ENCODE measurements at places on chromosomes 5 and 9.

DNA sequence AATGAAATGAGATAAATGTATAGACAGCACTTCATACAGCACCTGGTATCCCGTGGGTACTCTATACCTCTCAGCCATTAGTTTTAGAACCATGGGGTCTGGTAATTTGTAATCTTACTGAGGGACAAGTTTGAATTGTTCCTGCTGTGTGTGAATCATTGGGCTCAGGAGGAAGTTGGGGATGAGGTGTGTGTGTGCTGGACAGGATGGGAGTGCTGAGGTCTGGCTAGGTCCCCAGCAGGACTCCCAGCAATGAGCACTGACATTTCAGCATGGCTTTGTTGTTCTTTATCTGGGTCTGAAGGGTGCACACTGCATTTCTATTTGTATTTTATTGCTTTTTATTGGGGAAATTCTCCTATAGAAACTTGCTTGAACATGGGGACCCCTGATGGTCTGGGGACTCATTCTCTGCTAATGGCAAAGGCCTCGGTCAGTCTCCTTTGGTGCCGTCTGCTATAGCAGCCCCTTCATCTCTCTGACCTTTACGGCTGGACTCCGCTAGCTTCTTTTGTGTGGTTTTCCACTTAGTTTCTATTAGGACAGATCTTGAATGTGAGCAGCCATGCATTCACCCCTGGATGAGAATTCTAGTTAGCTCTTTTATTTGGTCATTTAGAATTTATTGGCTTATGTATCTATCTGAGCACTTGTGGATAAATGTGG lies 98.1 kb downstream of the SREK1 start:
- DNase-seq = no peak

DNA sequence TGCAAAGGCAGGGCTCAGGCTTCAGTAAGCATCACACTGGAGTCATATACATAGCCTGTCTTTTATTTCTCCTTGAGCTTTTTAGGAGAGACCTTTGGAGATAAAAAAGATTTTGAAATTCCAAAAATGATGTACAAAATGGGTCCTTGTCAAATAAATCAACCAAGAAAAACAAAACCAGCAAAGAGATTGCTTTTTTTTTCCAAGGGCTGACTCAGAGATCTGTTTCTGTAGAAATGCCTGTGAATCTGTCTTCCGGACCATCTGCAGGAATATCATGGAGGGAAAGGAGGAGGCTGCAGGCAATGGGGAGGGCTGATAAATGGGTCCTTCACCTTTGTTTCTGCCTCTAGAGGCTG lies 77.4 kb downstream of the SLIT3 start:
- no peak for DNase-seq

DNA sequence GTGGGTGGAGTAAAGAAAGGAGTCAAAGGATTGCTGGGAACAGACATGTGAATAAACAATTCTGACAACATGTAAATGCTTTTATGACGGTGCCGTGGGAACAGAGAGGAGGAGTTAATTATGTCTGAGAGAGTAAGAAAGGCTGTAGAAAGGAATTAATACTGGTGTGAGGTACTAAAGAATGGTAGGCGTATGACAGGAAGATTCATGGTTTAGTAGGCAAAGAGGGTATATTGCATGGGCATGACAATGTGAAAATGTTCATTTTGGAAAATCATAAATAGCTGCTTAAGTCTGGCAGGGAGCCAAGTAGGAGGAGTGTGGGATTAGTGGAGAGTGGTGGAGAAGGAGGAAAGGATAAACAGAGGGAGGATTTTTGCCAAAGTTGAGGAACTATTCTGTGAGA lies 19.7 kb downstream of the NAA35 start:
- no peak for DNase-seq

GRCh38 chr5:139472386-139473030 lies 1.7 kb downstream of the SMIM33 start:
- DNase-seq = no peak

DNA sequence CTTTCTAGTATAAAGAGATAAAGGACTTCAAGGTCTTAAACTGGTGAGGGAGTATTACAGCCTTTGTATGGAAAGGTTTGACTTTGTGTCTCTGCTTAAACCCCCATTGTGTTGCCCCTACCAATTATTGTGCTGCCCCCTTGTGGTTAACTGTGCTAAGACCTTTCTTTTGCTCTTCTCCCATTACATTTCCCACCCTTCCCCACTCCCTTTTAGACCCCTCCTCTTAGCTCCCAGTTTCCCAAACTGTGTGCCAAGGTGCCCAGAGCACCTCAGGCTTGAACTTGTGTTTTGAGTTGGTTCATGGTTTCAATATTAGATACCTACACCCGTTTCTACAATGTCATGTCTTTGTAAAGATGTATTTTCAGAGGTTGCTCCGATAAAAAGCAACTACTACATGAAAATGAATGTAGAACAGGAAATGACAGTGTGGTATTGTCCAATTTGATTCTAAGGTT lies 2.9 kb downstream of the JAK2 start:
- DNase-seq = peak; percentile 62

DNA sequence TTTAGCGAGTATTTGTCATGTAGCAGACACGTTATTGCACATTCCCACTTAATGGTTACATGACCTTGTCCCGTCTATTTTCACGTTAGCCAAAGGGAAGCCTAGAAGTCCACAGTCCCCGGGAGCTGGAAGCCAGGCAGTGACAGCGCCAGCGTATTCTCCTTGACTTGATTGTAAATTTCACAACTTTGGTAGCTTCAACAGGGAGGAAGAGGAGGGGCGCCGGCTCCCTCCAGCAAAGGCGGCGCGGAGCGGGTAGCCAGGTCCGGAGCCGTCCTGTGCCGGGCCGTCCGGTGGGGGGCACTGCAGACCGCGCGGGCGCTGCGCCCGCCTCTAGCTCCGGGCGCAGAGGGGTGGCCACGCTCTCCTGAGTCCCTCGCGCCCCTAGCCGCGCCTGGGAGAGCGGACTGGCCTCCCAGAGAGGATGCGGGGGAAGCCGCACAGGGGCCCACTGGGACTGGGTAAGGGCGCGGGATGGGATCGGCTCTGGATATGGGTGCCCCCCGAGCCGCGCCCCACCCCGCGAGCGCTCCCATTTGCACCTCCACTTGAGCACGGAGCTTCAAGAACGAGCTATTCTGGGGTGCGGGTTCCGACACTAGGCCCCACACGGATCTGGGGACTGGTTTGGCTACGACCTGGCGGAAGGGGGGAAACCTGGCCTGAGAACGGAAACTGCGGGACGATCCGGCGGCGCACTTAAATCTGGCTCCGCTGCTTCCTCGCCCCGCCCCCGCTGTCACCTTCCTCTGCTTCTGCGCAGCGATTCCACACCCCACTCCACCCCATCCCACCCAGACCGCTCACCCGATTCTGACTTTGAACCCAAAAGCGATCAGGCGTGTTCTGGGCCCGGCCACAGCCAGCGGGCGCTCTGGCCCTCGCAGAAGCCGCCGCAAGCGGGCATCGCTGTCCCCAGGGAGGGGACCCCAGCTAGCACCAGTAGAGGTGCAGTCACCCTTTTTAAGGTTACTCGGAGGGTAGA lies 23.8 kb downstream of the KLF4 start:
- peak; percentile 11 for DNase-seq

DNA sequence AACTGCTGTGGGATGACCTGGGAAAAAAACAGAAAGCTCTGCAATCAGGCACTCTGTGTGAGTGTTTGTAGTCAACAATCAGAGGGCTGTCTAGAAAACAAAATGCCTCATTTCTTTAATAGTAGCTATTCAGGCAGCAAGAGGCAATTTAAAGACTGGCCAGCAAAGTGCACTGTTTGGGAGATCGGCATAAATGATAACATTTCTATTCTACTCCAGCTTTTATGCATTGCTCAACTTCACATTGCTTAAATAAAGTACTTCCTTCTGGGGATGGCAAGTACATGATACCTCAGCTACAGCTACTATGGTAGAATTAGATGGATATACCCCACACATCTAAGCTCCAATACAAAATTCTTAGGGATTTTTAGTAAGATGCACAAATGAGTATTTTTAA lies 193.1 kb downstream of the DCP2 start:
- no peak for DNase-seq

- no peak for DNase-seq
These were observed 69.9 kb downstream of the TLE1 start for GRCh38 chr9:81619353-81620001.

DNA sequence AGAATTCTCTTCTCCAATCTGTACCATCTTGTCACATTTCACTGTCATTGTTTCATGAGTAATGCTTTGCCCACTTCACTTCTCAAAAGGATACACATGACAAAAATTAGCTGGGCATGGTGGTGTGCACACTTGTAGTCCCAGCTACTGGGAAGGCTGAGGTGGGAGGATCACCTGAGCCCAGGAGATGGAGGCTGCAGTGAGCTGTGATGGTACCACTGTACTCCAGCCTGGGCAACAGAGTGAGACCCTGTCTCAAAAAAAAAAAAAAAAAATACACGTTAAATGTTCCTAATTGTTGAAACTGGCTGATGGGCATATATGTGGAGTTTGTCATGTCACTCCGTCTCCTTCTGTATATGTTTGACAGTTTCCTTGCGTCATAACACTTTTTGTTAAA lies 36.3 kb upstream of the HSD17B3 start:
- DNase-seq = no peak

GRCh38 chr9:129282731-129283211 lies 104.7 kb upstream of the IER5L start:
- DNase-seq = no peak

- no peak for DNase-seq
These were observed 509.5 kb upstream of the PAPPA start for GRCh38 chr9:115643948-115644727.

GRCh38 chr9:87855061-87855460 lies 27.6 kb upstream of the SPATA31E1 start:
- DNase-seq = no peak

GRCh38 chr5:121919046-121919445 lies 42.7 kb upstream of the SRFBP1 start:
- no peak for DNase-seq

GRCh38 chr5:179373101-179373934 lies 28.1 kb upstream of the ADAMTS2 start:
- no peak for DNase-seq

- DNase-seq = no peak
These were observed 136.5 kb downstream of the MEF2C start for GRCh38 chr5:88746438-88746882.

GRCh38 chr9:107219486-107220077 lies 63.5 kb upstream of the RAD23B start:
- DNase-seq = no peak

DNA sequence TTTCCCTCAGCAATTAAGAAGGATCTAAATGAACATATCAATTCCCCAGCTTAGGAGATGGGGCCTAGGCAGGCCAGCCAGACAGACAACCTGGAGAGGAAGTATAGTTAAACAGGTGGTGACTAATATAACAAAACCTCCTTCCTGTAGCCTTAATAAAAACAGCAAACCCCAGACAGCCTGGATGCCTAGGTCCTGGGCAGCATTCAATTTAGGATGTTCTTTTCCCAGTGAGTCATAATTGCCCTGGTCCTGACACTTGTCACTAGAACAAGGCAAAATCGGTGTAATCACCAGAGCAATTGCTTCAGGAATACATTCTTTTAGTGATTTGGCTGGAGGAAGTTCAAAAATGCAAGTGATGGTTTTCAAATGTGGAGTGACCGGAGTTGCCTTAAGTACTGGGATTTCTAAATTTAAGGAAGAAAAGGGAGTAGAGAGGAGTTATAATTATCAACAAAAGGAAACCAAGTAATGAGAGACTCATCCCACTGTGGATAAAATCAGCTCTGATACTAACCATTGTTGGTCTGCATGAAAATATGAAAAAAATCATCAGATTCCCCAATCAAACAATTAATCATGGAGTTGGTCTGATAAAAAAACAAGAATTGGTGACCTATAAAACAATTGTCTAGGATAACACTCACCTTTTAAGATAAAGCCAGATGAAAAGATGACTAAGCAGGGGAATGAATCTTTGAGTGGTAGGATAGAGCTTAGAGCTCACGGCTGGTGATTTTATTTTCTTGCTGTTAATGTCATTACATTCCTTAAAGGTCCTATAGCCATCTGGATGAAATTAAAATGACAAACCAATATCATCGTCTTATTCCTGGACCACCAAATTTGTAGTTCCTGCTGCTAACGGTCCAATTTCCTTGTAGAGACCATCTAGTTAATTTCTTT lies 39.0 kb upstream of the TARS1 start:
- no peak for DNase-seq

- DNase-seq = no peak
These were observed 1.8 kb upstream of the MYORG start for GRCh38 chr9:34378376-34379060.

DNA sequence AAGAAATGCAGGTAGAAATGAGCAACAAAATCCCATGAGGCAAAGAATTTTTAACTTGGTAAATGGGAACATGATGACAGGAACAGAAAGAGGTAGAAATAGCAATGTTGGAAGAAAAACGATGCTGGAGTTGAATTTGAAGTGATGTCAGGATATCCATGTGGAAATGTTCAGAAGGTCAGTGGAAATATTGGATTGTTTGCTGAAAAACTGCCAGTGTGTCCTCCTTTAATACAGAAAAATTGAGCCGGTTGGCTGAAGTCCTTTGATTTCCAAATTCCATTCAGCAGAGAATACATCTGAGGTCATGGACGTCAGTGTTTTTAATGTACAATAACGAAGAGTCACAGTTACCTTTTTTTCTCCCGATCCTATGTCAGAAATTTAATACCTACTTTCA lies 110.0 kb upstream of the DMAC1 start:
- no peak for DNase-seq

DNA sequence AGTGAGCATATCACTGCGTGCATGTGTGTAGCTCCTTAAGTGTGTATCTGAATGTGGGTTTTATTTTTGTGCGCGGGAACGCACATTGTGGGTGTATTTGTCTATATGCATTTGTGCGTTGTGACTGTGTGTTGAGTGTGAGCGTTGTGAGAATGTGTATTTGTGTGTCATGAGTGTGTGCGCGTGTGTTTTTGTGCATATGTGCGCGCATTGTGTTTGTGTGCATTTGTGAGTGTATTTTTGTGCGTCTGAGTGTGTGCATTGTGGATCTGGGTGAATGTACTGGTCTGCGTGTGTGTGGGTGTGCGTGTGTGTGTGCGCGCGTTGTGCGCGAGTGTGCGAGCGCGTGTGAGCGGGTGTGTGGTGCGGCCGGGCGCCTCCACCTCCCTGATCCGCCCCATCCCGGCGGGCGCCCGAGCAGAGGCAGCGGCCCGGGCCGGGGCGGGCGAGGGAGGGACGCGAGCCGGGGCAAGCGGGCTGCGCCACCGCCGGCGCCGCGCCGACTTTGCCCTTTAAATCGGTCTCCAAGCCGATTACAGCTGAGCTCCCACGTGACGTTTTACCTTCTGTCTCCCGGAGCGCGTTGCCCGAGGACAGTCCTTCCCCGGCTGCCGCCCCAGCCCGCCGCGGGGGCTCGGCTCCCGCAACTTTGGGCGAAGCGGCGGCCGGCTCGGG lies at the start of gene RASGRF2:
RASGRF2 (plus strand) TSS at position 596 of the 675 bp plus-strand sequence. CDS start 376 bp downstream, outside the sequence.
- DNase-seq = peak; percentile 35

GRCh38 chr9:136372561-136373299 lies 739 bp downstream of the CARD9 start:
- DNase-seq = no peak

GRCh38 chr5:84378961-84379360 lies 5.7 kb downstream of the EDIL3 start:
- DNase-seq = no peak

- no peak for DNase-seq
These were observed 561 bp downstream of the SEC61B start for GRCh38 chr9:99222416-99223270.

GRCh38 chr5:37838152-37838932 lies 1.5 kb downstream of the GDNF start:
- no peak for DNase-seq

- no peak for DNase-seq
These were observed 95.1 kb upstream of the DNAH5 start for GRCh38 chr5:14039576-14039975.
